D341Med (cell line): ENCODE measurements at places on chromosomes 16 and 17.

DNA sequence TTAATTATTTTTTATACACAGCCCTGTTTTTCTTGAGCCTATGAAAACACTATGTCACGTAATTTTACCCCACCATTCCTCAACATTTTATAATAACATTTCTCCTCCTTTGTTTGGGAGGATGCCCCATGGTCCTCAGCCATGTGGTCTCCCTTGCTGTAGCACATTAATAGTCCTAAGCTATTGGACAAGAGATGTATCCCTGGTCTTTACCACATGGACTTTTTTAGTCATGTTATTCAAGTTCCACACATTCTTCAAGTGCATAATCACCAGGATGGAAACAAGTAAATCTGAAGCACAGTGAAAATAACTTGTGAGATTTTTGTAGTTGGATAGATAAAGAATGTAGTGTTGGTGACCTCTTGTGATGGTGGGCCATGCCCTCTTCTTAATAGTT, 2.0 kb upstream of the KRTAP2-3 start:
- DNase-seq: no peak

GRCh38 chr17:39981766-39982375, 1.3 kb downstream of the PSMD3 start:
- no peak for DNase-seq

- DNase-seq: no peak
Observed at GRCh38 chr16:23107936-23108335, 41.3 kb downstream of the USP31 start.

- DNase-seq: no peak
Observed at GRCh38 chr16:81633680-81634379, 145.3 kb upstream of the PLCG2 start.

DNA sequence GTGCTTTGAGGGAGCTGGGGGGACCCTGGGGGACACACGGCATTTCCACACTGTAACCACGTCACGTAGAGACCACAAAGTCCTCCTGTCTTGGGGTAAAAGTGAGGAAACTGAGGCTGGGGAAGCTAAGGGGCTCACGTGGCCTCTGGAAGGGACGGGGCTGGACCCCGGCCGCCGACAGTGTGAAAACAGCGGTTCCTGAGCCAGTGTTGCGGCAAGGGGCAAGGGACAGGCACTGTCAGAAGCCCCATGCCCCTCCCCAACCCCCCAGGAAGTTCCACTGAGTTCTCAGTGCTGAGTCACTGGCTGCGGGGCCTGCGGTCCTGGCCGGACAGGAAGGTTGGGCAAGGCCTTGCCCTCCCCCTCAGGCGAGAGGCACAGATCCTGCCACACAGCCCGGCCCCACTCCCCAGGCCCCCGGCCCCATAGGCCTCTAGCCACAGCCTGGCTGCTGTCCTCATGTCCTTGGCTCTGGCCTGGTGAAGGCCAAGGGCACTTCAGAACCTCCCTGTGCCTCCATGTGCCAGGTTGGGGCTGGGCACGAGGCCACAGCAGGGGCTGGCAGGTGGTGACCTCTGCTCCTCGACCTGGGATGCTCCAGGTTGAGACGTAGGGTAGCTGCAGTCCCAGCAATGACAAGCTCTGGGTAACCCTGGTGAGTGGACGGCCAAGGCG, 5.0 kb upstream of the CCDC57 start:
- DNase-seq: no peak

- DNase-seq: no peak
Observed at GRCh38 chr16:19309178-19309577, 23.6 kb downstream of the CLEC19A start.

DNA sequence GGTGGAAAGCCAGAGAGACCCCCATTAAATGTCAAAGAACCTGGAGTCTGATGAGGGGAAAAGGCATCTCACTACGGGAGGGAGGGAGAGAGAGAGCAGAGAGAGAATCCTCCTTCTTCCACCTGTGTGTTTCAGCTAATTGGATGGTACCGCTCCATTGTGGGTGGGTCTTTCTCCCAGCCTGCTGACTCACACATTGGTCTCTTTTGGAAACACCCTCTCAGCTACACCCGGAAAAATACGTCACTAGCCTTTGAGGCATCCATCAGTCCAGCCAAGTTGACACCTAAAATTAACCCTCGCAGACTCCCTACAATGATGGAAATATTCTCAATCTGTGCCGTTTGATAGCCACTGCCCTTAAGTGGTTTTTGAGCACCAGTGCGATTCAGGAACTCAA, 100.4 kb downstream of the ELAC2 start:
- DNase-seq: no peak

DNA sequence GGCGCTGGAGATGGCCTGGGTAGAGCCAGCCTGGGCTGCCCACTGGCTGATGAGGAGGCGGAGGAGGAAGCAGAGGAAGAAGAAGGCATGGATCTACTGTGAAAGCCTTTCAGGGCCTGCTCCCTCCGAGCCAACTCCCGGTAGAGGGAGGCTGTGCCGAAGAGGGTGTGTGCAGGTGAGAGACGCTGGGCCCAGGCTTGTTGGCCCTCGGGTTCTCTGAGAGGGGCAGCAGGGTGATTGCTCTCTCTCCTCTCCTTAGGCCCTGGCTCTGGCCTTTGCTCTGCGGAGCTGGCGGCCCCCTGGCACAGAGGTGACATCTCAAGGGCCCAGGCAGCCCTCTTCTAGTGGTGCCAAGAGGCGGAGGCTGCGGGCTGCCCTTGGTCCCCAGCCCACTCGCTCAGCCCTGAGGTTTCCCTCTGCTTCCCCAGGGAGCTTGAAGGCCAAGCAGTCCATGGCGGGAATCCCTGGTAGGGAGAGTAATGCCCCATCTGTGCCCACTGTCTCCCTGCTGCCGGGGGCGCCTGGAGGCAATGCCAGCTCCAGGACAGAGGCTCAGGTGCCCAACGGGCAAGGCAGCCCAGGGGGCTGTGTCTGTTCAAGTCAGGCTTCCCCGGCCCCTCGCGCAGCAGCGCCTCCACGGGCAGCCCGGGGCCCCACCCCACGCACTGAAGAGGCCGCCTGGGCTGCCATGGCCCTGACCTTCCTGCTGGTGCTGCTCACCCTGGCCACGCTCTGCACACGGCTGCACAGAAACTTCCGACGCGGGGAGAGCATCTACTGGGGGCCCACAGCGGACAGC, 3.6 kb downstream of the TP53I13 start:
- peak; percentile 39 for DNase-seq

GRCh38 chr17:56175299-56175955, 22.2 kb downstream of the ANKFN1 start:
- DNase-seq: no peak

DNA sequence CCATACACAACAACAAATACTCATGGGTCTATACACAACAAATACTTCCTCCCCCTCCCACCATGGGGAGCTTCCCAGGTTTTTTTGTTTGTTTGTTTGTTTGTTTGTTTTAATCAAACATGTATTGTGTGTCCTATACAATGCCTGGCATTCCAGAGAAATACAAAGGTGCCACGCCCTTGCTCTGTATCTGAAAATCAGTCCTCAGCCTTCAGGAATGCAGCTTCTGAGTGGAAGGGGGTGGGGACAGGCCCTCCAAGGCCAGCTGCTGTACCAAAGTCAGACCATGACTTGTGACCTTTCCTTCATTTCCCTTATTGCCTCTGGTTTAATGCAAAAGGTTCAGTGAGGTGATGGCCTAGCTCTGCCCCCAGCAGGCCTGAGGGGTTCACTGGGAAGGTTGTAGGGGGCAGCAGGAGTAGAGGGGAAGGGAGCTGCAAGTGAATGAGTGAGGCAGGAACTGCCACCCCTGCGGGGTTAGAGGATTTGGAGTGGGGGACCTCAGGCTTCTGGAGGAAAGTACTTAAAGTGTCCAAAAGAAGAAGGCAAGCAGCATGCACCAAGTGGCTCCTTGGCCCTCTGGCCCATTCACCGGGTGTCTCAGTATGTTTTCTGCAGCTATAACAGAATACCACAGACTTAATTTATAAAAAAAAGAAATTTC, 105.2 kb downstream of the CLEC16A start:
- DNase-seq: no peak

- no peak for DNase-seq
Observed at GRCh38 chr16:871562-872345, 71.2 kb upstream of the GNG13 start.

DNA sequence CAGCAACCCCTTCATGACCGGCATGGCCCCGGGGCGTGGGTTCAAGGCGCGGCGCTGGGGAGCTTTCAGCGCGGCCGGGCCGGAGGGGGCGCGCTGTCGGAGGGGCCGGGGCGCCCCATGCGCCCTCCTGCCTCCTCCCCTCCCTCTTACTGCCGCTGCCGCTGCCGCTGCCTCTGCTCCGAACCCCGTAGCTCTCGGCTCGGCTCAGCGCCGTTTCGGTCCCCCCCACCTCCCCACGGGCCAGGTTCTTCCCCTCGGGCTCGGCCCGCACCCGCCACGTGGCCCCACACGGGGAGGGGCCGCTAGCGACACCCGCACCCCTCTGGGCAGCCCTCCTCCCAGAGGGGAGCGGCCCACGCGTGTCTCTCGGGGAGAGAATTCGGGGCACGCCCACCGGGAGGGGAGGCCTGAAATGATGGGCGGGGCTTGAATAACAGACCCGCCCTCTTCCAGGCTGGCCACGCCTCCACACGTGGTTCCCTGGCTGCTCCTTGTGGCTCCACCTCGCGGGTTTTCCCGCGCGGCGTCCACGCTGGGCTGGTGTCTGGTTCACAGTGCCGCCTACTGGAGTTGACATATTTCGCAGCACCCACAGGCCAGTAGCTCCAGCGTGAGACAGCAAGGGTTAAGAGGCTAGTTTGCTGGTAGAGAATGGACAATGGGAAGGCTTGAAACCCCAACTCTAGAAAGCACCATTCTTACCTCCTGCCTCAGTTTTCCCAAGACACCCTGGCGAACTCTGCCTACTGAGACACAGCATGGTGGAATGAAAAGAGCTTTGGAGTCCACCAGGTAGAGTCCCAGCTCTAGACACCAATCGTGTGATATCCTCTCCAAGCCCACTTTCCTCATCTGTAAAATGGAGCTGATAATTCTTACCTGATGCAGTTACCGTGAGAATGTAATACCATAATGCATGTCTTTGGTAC, at the start of gene KCNH4:
Gene KCNH4 (minus strand): TSS at position 221 of the 929 bp plus-strand sequence. CDS start 197 bp downstream, at position 24.
- peak; percentile 99 for DNase-seq

GRCh38 chr17:41151525-41151924, 1.9 kb upstream of the KRTAP4-5 start:
- no peak for DNase-seq

GRCh38 chr16:31745900-31746299, 127.7 kb upstream of the ZNF267 start:
- no peak for DNase-seq

GRCh38 chr17:4276514-4276913, 12.7 kb upstream of the ANKFY1 start:
- DNase-seq: no peak

DNA sequence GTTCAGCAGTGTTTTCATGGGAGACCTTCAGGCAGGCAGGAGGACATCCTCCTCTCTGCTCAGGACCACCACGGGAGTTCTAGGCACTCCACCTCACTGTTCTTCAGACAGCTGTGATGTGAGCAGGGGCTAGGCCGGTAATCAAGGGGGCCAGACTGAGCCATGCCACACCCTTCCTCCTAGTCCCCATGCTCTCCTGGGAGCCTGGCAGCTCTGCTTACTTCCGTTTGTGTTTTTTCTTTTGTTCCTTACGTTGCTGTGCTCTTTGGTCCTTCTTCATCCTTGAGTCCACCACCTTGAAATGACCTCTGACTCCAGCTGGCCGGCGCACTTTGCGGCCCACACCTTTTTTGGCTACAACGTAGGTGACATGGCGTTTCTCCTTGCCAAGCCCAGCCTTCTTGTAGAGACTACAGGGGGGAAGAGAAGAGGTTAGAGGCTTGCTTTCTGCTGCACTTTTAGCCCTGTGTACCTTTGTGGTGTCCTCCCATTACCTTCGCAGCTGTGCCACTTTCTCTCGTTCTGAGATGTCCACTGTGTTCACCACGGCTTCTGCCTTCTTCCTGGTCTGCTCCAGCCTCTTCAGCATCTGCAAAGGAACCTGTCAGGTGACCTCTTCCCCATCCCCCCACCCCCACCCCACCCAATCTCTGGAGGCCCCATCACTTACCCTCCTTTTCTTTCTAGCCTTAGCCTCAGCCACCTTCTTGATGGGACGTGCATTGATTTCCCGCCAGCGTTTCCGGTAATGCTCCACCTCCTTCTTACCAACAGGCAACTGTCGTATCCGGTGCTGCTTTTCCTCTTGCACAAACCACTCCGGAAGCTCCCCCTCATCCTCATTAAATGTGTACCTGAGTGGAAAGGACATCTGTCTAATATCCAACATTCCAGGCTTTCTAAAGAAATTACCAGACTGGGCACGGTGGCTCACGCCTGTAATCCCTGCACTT, 7.4 kb upstream of the PSMC5 start:
- no peak for DNase-seq

GRCh38 chr16:74888232-74888862, 96.6 kb downstream of the WDR59 start:
- DNase-seq: no peak

DNA sequence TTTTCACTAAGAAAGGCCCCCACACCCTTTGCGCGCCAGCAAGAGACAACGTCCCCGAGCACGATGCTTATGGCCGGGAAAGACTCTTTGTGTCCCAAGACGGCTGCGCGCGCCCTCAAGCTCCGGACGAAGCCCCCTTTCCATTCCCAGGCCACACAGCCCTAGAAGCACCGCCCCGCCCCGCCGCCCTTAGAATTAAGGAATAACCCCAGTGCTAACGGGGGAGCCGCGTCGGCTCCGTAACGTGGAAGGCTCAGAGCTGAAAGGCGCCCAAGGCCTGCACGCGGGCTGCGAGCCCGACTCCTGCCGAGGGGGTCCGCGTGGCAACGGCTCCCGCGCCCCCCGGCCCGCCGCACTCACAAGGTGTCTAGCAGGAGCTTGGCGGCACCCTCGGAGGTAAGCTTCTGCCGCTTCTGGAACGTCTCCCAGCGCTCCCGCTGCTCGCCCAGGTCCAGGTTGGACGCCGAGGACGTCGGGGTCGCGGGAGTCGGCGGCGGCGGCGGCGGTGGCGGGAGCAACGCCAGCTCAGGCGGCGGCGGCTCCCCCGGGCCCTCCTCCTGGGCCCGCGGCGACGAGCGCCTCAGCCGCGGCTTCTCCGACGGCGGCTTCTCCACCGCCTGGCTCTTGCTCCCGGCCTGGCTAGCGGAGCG, 477 bp downstream of the CENPV start:
- peak; percentile 53 for DNase-seq

GRCh38 chr17:19904924-19905323, 37.2 kb upstream of the ULK2 start:
- DNase-seq: no peak

- no peak for DNase-seq
Observed at GRCh38 chr16:14202095-14202494, 131.0 kb downstream of the MRTFB start.

DNA sequence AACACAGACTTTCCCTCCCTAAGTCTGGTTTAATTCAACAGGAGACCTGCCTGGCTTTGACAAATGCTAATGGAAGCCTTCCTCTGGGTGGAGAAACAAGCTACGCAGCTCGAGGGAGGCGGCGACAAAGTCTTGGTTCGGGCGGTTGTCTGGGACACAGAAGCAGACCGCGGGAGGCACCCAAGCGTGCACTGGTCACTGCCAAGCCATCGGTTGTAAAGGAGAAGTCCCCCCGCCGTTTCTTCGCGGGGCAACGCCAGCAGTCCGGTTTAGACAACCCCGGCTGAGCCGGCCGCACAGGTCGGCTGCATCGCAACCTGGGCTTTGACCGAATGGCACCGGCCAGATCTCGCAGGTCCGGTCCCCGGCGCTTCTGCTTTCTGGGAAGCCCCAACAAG, 586 bp downstream of the GLYR1 start:
- DNase-seq: no peak

GRCh38 chr16:67016681-67017420, 12.1 kb upstream of the CBFB start:
- DNase-seq: no peak

- DNase-seq: no peak
Observed at GRCh38 chr16:14057878-14058382, 13.2 kb upstream of the MRTFB start.

GRCh38 chr17:64447526-64447925, 1.4 kb upstream of the MILR1 start:
- DNase-seq: no peak

- DNase-seq: no peak
Observed at GRCh38 chr17:56173958-56174835, 20.9 kb downstream of the ANKFN1 start.
